ENCODE measurements at places on chromosomes 4 and X.
A peak's percentile ranks its signal among the peaks of the same experiment; 100 is the strongest.

DNA sequence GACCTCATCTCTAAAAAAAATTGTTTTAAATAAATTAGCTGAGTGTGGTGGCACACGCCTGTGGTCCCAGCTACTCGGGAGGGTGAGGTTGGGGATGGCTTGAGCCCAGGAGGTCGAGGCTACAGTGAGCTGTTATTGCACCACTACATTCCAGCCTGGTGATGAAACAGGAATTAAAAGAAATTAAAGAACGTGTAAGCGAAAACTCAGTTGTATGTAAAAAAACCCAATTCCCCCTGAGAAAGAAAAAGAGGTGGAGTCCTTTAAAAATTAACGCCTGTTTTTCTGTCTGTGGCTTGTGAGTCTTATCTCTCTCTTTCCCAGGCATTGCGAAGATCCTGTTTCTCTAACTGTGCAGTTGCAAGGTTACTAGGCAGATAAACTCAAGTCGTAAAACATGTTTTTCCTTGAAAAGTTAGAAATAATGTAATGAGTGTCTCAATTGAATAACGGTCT is 22.1 kb downstream of the EPGN start:
- DNase-seq, result no peak

- no peak for DNase-seq
These were observed 14.6 kb downstream of the CLCN3 start for GRCh38 chr4:169634975-169635374.

DNA sequence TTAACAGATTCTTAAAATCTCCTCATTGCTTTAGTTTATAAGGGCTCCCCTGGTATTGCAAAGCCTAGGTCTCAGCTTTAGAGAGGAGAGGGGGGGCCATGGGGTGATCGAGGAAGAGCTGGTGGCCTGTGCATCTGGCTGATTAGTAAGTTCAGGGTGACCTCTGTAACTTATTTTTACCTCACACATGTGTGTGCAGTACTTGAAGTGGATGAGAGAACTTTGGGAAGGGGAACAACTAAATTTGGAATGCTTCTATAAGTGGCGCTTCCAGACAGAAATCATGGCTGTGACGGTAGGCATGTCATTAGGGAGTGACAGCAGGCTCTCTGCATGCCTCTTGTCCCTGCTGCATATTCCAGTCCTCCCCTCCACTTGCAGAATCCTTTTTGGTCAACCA is 41.9 kb downstream of the FRAS1 start:
- DNase-seq, result no peak

DNA sequence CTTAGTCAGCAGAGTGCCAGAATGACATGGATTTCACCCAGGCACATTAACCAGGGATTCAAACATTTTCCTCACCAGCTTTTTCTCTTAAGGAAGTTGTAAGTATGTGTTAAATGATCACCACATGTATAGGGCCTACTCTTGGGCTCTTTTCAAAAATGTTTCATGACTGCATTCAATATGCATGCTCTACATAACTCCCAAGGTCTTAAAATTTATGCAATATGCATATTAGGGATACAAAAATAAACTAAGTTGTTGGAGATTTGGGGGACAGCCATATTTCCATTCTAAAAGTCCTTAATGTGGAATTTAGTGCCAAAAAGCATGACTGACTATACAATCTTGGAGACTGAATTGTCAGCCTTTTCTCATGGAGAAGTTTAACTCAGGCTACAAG is 25.0 kb upstream of the TRPC5OS start:
- DNase-seq, result no peak

- DNase-seq, result no peak
These were observed 41.6 kb upstream of the MTNR1A start for GRCh38 chr4:186596850-186597390.

DNA sequence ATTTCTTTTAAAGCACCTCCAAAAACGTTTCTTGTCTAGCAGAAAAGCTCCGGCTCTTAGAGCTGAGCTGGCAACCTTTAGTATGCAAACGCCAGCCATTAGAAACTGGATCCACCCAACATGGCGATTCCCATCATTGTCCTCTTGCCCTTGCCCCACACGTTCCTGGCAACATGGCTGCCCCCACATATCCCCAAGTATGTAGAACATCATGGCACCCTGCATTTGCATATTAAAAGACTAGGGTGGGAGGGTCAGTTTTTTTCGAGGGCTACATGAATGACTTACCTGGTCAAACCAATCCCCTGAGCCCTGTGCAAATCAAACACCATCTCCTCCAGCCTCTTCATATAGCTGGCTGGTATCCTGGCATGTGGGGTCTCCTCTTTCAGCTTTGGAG is 82.2 kb upstream of the HELT start:
- DNase-seq, result no peak

- no peak for DNase-seq
These were observed 62.8 kb downstream of the UBA6 start for GRCh38 chr4:67638136-67638535.

DNA sequence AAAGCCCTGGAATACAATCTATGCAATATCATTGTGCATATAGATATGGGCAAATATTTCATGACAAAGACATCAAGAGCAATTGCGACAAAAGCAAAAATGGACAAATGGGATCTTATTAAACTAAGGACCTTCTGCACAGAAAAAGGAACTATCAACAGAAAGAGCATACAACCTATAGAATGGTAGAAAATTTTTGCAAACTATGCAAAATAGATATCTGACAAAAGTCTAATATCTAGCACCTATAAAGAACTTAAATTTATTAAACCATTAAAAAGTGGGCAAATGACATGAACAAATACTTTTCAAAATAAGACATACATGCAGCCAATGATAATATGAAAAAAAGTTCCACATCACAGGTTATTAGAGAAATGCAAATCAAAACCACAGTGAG is 312.9 kb downstream of the GLUD2 start:
- no peak for DNase-seq

- DNase-seq, result no peak
These were observed 1.5 kb upstream of the TSPAN5 start for GRCh38 chr4:98659741-98660462.

DNA sequence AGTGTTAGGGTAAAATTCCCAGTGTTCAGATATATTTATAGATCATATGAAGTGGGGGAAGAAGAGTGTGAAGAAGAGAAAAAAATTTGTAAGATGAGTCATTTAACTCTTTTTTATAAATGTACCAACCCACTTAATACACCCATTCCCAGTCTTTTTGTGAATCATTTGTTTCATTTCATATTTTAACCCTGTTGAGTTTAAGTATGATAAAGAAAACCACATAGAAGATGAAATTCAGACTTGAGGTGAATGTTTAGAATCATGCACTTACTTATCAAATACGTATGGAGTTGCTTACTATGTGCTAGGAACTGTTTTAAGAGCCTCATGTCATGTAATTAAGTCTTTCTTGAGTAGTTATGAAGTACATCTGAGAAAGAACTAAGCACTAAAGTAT is 56.6 kb upstream of the DAPP1 start:
- DNase-seq, result no peak

GRCh38 chr4:168021666-168022065 is 70.7 kb upstream of the ANXA10 start:
- no peak for DNase-seq

DNA sequence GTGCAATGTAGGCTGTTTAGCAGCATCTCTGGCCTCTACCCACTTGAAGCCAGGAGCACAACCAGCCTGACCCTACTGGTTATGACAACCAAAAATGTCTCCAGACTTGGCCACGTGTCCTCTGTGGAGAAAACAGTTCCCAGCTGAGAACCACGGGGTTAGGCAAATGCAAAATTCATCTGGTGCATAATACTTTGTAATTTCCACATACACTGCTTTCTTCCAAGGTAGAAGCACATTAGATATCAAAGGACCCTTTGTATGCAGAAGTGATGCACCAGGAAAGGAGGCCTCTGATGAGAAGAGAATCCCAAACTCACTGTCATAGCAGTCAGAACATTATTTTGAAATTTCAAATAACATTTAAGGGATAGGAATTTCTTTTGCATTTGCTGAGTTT is 26.3 kb downstream of the MFAP3L start:
- DNase-seq, result no peak

GRCh38 chr4:76589872-76590797 is 155.1 kb downstream of the SHROOM3 start:
- peak; percentile 82 for DNase-seq

DNA sequence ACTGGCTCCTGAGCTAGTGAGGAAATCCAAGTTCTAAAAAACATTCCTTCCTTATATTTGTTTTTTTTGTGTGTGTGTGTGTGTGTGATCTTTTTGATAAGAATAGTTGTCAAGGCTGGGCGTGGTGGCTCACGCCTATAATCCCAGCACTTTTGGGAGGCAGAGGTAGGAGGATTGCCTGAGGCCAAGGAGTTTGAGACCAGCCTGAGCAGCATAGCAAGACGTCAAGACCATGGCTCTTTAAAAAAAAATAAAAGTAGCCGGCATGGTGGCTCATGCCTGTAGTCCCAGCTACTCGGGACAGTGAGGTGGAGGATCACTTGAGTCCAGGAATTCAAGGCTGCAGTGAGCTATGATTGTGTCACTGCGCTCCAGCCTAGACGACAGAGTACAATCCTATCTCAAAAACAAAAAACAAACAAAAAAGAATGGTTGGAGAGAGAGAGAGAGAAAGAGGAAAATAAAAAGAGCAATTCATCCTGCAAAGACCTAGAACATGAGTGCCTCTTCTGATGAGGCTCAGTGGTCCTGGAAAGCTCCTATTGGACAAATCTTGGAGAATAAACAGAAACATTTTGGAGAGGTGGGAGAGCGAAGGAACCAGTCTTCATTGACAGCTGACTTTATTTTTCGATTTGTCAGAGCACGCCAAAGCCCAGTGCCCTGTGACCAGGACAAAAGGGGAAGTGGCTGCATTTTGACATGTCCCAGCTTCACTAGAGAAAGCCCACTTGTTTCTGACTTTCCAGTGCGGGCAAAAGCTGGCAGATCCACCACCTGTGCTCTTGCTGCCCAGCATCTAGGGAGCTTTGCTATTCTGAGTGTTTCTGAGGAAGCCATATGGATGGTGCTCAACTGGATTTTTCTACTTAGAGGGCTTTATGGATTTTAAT is 244.7 kb downstream of the PALLD start:
- no peak for DNase-seq

DNA sequence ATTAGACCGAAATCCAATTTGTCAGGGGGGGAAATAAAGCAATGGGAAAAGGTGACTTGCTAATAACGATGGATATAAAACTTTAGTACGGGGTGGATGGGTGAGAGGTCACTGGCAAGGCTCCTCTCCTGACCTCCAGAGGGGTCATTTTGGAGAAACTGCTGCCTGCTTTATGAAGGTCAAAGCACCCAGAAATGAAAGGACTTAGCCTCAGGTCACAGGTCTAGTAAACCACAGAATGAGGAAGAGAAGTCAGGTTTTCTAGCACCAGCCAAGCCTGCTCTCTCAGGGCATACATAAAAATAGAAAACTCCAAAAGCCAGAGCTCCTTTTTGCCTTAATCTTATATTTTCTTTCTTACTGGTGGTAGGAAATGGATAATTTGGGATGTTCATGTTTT is 134.2 kb downstream of the SHROOM3 start:
- DNase-seq, result no peak

- DNase-seq, result no peak
These were observed 152.8 kb downstream of the RASL11B start for GRCh38 chr4:53014881-53015280.

- no peak for DNase-seq
These were observed 133.3 kb upstream of the ZIC3 start for GRCh38 chrX:137432609-137433008.

DNA sequence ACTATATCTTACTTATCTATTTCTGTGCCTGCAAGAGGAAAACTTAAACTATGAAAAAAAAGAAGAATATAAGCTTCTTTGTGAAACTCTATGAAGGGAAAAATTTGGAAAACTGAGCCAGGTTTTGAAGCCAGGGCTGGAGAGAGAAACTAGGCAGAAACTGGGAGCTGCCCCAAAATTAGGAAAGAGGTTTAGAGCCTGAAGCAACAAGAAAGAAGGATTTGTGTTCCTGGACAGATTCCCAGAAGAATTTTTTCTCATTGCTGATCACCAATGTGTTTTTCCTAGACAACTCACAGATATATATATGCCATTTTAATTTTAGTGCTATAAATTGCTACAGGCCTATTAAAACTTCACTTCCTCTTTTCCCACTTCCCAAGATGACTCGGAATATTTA is 245.0 kb upstream of the GEMIN8 start:
- DNase-seq, result peak; percentile 41

GRCh38 chrX:132505116-132505515 is 16.3 kb upstream of the MBNL3 start:
- DNase-seq, result no peak

DNA sequence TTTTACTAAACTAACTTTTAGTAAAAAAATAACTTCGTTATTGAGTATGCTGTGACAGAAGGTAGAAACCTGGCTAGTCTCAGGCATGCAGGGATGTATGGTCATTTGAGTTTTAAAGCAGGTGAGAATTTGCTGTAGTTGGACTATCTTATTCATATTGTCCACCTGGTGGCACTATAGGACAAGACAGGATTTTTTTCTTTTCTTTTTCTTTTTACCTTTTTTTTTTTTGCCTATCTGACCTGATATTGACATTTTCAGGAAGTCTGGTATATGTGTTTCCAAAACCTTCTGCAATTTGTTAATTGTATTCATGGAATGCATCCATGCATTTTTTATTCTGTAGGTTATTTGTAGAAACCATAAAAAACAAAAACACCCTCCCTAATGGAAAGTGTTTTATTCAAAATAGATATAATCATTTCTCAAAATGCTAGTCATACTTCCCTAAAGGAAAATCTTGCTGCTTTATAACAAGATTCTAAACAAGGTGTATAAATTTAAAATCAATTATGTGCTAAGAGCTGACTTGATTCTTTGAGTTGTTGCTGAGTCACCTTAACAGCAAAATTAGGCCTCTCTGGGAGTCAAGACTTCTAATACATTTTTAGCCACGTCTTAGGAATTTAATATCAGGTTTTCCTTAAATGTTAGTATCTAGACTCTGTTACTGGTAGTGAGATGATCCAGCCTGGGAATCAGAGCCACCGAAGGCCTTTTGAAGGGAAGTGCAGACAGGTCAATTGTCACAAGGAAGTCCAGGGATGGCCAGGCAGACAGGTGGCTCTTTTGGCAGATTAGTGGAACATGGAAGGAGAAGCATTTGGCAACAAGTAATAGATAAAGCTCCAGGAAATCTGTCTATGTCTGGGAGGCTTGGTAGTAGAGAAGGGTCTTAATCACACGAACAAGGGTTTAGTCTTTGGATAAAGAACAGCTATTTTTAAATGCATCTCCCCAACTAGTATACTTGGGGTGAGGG is 201.3 kb upstream of the GNPDA2 start:
- no peak for DNase-seq

- DNase-seq, result no peak
These were observed at the start of gene JCHAIN for GRCh38 chr4:70666369-70666768. Gene JCHAIN, minus strand, starts transcription at chr4:70666508. Its CDS starts 18 bp downstream, at chr4:70666490.

DNA sequence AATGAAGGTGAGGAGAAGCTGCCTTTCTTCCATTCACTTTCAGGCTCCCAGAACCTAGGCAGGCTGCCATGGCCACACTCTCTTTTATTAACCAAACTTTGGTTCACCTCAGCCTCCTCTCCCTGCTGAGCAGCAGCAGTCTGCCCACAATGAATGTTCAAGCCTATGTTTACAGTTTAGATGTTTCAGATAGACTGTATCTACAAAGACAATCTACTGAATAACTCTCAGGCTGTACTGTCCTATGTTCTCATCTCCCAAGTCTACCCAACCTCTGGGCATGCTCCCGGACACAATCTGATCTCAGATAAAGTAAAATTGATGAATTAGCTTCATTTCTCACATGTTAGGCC is 59.2 kb upstream of the TMEM164 start:
- DNase-seq, result no peak

- no peak for DNase-seq
These were observed 4.6 kb downstream of the PNMA5 start for GRCh38 chrX:152989292-152989658.

- no peak for DNase-seq
These were observed 18.6 kb downstream of the SHOX start for GRCh38 chrX:649166-649565.

GRCh38 chr4:84498203-84498934 is 723 bp downstream of the NKX6-1 start:
- no peak for DNase-seq
